ENCODE measurements at places on chromosomes 2 and 18.

DNA sequence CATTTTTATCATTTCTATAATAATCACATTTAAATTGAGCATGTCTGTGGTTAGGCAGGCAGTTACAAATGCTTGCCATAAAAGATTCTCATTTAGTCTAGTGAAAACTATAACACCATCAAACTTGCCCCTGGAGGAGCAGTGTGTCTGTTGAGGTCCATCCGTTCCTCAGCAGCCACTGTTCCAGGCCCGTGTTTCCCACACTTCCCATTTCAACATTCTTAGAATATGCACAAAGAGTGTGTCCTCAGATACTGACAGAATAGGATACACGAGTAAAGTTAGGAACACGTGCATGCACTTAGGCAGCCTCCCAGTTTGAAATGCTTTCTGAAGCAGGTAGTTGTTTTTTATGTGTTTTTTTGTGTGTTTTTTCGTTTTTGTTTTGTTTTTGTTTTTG lies 39.9 kb downstream of the NCK2 start:
- no peak for DNase-seq

DNA sequence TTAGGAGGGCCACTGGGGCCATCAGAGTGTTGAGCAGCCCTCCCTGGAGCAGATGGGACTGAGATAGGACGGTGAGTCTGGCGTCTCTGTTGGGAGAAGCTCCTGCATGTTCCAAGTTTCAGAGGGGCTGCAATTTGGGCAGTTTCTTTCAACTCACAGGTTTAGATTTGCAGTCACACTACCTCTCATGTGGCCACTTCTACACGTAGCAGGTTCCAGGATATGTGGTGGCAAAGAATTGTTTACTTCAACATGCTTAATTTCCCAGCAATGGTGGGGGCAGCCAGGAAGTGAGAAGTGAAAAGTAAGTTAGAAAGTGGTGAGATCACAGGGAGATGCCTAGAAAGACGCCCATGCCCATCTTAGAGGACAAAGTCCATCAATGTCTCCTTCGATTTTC lies 9.3 kb downstream of the NCK2 start:
- DNase-seq, result peak; percentile 73

- no peak for DNase-seq
Observed at GRCh38 chr2:70965506-70965905, 12.9 kb upstream of the ANKRD53 start.

GRCh38 chr2:18284331-18284730 lies 276.1 kb downstream of the RDH14 start:
- DNase-seq, result no peak

GRCh38 chr2:218992703-218993344 lies 398 bp downstream of the CRYBA2 start:
- DNase-seq, result no peak

DNA sequence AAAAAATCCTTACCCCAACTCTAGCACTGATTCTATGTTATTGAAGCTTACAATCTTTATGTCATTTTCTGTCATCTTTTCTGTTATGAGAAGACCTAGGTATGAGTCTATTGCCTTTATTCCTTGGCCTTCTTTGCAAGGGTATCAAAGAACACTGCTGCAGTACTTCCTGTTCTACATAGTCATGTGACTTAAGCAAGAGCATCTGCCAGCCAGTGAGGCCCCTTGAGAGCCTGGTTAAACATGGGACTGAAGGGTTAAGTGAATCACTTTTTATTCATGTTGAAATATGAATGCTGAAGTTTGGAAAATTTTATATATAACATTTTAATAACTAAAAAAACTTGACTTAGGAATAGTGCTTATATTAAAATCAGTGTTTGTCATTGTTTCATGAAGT lies 844 bp upstream of the CPS1 start:
- DNase-seq, result no peak

- no peak for DNase-seq
Observed at GRCh38 chr2:232483923-232484627, 3.6 kb downstream of the ECEL1 start.

GRCh38 chr18:5415031-5415430 lies 119.5 kb upstream of the ZBTB14 start:
- no peak for DNase-seq

GRCh38 chr2:41990688-41991087 lies 57.1 kb upstream of the PKDCC start:
- DNase-seq, result no peak

DNA sequence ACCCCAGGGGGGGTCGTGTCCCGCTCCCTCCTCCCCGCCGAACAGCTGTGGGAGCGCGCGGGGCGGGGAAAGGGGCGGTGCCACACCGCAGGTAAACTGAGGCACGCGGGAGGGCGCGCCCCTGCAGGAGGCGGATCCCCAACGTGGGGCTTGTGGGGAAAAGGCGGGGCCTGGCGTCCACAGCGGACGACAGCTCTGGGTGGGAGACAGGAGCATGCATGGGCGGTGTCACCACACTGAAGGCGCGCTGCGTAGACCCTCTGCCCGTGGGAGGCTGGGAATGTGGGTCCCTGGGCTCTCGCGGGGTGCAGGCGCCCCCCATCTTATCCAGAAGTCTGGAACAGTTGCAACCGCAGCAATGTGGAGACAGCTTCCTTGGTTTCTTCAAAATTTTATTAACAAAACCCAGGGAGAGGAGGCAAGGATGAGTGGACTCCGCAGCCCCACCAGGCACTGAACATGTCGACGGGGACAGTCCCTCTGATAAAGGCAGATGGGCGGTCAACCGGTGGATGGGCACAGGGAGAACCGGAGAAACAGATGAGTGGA lies 723 bp upstream of the MBD1 start:
- no peak for DNase-seq

DNA sequence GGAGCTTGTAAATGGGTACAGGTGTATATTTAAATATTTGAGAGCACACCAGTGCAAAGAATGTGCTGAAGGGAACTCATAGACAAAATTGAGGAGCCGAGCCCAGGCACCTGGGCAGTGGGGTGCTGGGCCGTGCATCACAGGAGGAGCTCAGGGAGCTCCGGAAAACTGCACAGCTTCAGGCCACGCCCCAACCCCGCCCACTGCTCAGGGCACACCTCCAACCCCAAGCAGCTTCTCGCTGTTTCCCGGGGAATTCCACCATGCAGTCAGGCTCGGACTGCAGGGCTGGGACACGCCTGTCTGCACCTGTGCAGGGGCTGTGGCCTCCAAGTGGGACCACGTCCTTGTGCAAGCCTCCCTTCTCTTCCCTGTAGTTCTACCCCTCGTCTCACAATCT lies 243.0 kb downstream of the HDAC4 start:
- no peak for DNase-seq

DNA sequence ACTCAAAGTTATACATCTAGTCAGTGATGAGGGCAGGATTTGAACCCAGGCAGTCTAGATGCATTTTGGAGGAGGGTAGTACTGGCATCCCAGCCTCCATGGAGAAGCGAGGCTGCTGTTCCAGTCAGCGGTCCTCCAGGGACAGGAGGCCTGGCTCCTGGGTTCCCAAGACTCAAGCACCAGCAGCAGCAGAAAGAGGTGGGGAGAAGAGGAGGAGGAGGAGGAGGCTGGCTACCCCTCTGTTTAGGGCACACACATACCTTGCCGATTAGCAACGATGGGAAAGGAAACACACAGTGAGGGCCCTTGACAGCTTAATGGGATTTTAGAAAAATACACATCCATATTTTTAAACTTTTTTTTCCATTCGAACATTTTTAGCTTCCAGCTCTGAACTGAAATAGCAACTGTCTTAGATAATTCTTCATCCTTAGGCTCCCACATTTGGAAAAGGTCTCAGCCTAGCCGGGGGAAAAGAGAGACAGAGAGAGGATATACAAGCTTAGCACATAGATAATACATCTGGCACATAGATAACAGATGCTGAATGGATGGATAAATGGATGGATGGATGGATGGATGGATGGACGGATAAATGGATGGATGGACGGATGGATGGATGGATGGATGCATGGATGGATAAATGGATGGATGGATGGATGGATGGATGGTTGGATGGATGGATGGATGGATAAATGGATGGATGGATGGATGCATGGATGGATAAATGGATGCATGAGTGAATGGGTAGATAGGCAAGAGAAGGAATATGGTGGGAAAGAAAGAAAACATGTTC lies 87.9 kb downstream of the LBH start:
- no peak for DNase-seq

GRCh38 chr2:535222-535621 lies 142.0 kb downstream of the TMEM18 start:
- DNase-seq, result no peak

DNA sequence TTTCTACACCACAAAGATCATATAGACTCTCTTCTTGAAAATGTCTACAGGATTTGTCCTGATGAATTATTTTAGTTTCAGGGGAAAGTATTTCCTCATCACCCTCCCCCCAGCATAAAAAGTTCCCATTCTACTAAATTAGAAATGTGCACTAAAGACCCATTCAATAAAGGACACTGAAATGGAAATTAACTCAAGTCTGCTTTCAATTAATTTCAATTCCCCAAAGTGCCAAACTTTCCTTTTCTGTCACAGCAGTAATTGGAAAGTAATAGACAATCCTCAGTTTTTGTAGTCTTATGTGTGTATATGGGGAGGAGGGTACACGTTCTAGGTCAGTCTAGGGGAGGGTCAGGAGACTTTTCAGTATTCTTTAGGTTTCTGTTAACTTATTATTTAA lies 21.5 kb downstream of the ARHGEF33 start:
- no peak for DNase-seq

GRCh38 chr18:23719634-23720201 lies 30.5 kb downstream of the LAMA3 start:
- DNase-seq, result no peak

GRCh38 chr2:45588158-45588829 lies 22.8 kb downstream of the SRBD1 start:
- no peak for DNase-seq

- no peak for DNase-seq
Observed at GRCh38 chr2:32404691-32405090, 47.9 kb downstream of the BIRC6 start.

- no peak for DNase-seq
Observed at GRCh38 chr2:31038385-31038784, 99.9 kb downstream of the GALNT14 start.

- no peak for DNase-seq
Observed at GRCh38 chr2:128304715-128305554, 13.7 kb downstream of the HS6ST1 start.

Data from stimulated activated naive CD8-positive, alpha-beta T cell treated with anti-CD3 and anti-CD28 coated beads, Interleukin-15, amount 100 ng/mL, for 72 hours (primary cell).